Lung microvascular endothelial cell (primary cell): ENCODE measurements at places on chromosomes 4 and X. TPM values are rescaled to one million over a fixed set of nuclear protein-coding genes. Genes with fewer than 3 reads are reported as not detected.

The MAGEB6 gene
- not detected in 2 replicates for total RNA-seq

The SYTL4 gene
- total RNA-seq: 18.1 and 51.4 TPM in 2 replicates

The HTR2C gene
- not detected in 2 replicates for total RNA-seq

The PARM1 gene
- total RNA-seq: under 0.01 TPM in 1 of 2 replicates, not detected in the other

The FGG gene
- total RNA-seq: not detected in 2 replicates

The CT45A1 gene
- not detected in 2 replicates for total RNA-seq

The DCAF8L1 gene
- total RNA-seq: not detected in 2 replicates

The TMEM185A gene
- 12.7 and 16.8 TPM in 2 replicates for total RNA-seq

The LPAR4 gene
- total RNA-seq: under 0.01 TPM in 1 of 2 replicates, not detected in the other

The RNF175 gene
- under 0.01 and 0.20 TPM in 2 replicates for total RNA-seq
